NCI-H2081 (cell line): ENCODE measurements at places on chromosomes 2 and 18.

- DNase-seq, result no peak
These were observed 214.1 kb downstream of the TWIST2 start for GRCh38 chr2:239061824-239062570.

DNA sequence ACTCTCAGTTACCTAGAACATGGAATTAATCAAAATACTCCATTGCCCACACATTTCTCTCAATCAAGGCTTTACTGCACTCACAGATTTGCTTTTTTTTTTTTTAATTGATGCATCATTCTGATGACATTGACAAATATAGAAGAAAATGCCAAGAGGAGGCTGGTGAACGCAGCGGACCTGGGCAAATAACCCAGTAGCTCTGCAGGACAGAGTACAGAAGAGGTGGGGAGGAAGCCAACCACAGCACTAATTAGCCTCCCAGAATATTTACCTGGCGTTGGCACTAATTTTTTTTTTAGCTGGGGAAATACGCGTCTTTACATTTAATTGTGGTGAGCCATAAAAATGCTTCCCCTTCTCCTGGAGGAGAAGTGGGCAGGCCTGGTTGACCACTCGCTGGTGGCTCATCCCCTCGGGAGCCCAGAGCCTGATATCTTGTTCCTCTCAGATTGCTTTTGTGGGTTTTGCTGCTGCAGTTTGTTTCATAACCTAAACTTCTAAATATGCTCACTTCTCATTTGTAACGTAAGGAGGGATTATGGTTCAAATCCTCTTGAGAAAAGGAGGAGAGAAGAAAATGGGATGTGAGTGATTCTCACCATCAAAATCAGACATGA lies 165.8 kb upstream of the EPB41L3 start:
- DNase-seq, result no peak

- no peak for DNase-seq
These were observed 12.9 kb downstream of the NPAS2 start for GRCh38 chr2:100832885-100833284.

DNA sequence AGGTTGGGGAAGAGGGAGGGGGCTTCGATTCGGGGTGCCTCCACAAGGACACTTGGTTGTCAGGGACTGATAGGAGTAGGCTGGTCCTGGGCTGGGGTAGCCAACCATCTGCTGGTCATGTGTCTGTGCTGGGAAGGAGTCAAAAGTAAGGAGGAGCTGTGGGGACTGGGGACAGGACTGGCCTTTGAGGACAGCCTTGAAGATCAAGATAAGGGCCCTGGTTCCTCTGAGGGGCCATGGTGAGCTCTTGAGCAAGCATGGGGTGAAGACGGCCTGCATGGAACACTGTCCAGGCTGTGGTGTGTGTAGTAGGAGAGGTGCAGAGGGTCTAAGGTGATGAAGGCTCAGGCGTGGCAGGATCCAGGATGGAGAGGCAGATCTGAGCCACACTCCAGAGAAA lies 1.7 kb downstream of the CYP27A1 start:
- DNase-seq, result no peak

DNA sequence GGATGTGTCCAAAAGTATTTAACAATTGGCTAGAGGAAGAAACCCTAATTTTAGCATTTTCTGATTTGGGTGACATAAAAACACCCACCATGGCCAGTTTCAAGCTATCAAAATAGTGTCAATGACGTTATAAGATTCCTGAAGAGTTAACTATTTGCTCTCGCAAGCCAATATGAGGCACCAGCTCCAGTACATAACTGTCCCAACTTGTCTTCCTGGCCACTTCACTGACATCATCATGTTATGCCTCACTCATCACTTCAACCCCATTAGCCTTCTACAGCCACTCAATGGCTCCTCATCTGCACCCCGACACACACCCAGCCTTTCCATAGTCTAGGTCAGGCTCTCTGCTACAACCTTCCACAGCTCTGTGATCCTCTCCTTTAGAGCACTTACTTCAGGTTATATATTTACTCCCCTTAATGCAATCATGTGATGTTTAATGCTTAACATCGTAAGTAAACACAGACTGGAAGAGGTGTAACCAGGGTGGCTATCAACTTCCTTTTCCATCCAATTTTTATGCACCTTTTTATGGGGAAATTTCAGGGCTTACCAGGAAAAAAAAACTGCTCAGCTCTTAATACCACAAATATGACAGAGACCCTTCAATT lies 158.7 kb downstream of the VWC2L start:
- no peak for DNase-seq

GRCh38 chr2:27245626-27246025 lies 17.2 kb downstream of the SLC30A3 start:
- DNase-seq, result no peak

DNA sequence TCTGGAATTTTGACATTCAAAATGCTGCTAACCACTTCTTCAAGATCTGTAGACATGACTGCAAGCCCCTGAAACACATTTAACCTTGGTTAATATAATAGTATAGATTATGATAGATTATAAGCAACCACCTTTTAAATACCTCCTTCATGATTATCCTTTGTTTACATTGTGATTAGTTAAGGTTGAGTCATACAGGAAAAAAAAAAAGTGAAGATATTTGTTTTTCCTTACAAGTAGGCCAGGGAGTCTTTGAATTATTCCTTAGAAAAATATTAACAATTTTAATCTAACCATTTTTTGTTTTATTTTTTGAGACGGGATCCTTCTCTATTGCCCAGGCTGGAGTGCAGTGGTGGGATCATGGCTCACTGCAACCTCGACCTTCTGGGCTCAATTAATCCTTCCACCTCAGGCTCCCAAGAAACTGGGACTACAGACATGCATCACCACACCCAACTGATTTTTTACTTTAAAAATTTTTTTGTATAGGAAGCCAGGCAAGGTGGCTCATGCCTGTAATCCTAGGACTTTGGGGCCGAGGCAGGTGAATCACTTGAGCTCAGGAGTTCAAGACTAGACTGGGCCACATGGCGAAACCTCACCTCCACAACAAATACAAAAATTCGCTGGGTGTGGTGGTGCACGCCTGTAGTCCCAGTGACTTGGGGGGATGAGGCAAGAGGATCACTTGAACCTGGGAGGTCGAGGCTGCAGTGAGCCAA lies 99.4 kb downstream of the SLC39A10 start:
- no peak for DNase-seq

DNA sequence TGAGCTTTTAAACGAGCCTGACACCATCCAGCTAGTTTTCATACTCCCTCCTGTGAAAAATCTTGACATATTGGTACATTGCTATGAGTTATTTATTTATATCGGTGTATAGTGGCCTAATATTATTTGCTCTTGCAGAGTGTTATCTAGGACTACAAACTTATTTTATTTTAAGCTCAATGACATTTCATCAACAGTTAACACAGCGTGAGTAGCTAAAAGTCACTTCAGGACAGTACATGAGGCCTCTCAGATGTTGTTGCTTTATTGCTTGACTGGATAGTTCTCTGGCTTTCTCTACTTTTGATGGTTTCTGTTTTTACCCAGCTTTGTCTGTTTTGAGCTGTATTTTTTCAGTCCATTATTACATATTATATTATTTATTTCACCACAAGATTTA lies 172.9 kb upstream of the KLF7 start:
- no peak for DNase-seq

DNA sequence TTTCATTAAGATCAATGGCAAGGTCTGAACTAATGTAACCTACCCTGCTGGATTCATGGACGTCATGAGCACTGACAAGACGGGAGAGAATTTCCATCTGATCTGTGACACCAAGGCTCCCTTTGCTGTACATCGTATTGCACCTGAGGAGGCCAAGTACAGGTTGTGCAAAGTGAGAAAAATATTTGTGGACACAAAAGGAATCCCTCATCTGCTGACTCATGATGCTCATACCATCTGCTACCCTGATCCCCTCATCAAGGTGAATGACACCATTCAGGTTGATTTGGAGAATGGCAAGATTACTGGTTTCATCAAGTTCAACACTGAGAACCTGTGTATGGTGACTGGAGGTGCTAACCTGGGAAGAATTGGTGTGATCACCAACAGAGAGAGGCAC lies 82.3 kb upstream of the NDUFV2 start:
- no peak for DNase-seq

DNA sequence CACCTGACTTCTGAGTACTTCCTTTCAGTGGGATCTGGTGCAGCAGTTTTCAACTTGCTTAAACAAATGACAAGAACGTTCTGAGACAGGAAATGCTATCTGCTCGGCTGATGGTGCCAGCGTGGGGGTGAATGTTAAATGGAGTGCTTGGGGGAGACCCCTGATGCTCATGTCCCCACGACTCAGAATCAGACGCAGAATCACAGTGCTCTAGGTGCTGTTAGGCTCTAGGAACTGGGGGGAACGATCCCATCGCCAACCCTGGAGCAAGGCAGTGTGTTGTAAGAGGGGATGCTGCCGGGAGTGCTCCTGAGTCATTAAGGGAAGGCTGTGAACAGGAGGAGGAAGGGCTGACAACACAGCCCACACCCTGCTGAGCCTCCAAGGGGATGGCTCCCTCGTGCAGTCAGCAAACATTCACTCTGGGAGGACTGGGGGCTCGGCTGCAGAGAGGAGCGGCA lies 34.1 kb upstream of the KCNF1 start:
- no peak for DNase-seq

DNA sequence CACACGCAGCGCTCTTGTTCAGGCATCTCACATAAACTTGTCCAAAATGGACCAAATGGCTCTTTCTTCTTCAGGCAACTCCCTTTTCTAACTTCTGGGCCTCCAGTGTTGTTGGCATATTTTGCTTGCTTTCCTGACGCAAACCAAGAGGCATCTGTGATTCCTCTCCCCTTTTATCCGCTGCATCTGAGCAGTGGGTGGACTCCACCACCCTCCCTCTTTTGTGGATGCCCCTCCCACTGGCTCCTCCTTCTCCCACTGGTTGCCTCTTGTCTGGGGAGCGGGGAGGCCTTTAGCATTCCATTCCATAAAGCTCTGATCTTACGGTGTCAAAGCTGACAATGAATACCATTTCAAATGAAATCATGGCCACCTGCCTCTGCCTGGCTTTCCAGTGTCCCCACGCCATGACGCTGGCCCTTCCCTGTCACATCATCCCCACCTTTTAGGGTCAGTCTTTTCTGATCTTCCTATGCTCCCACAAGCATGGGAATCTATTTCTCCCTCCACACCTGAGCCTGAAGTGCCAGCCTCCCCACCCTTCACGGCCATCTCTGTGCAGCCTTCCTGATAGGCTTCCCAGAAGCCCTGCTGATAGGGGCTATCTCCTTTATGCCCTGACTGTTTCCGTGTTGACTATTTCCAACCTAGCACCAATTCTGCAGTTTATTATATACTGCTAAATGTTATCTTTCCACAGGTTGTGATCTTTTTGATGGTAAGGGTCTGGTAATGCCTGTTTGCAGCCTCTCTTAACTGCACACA lies 51.5 kb downstream of the RPL37A start:
- no peak for DNase-seq

DNA sequence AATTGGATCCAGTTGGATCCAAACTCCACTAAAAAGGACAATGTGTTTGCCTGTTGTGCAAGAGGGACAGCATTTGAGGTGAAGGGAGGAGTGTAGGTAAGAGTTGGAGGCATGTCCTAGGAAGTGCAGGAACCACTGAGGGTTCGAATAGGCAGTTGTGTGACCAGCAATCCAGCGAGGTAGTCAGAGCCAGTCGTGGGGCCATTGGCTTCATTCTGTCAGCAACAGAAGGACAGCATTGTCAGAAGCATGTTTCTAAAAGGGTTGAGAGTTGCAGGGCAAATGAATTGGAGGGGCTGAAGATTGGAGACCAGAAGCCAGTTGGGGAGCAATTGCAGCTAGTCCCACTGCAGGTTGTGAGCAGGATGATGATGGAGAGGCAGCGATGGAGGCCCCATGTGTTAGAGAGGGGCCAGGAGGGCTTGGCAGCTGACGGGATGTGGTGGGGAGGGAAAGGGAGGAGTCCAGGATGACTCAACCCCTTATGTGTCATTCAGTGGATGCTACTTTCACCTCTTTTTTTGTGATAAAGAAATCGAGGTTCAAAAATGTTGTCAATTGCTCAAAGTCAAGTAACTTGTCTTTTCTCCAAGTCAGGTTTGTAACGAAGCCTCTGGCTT lies 96.7 kb upstream of the SIX3 start:
- no peak for DNase-seq

DNA sequence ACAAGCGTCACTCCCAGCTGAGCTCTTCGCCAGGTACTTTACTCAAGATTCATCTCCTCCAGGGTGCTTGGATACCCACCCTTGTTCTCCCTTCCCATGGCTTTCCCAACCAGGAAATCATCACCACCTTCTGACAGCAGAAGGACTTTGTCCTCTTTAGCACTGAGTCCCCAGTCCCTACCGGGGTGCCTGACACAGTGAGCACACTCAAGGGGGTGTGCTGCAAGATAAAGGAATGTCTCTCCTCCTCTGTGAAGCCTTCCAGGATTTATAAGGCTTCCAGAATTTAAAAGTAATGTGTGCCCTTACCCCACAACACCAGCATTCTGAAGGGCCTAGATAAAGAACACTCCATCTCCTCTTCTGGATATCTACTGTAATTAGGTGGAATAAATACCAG lies 39.6 kb downstream of the ACVR1 start:
- DNase-seq, result no peak

- no peak for DNase-seq
These were observed 185.6 kb upstream of the COL3A1 start for GRCh38 chr2:188788621-188789020.

DNA sequence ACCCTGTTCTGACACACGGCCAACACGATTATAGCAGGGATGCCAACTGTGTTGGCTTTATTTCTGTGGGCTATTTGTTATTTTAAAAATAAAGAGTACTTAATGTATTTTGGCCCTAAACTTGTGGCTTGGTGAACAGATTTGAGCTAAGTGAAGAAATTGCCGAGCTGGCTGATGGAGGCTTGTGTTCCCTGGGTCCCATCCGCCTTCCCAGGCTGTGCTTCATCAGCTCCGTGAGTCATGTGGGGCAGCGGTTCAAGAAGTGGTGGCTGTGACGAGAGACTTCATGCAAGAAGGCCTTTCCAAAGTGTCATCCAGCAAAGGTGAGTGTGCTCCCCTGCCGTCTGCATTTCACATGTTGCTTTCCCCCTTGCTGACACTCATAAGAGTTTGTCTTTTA lies 73.6 kb upstream of the NCK2 start:
- no peak for DNase-seq

DNA sequence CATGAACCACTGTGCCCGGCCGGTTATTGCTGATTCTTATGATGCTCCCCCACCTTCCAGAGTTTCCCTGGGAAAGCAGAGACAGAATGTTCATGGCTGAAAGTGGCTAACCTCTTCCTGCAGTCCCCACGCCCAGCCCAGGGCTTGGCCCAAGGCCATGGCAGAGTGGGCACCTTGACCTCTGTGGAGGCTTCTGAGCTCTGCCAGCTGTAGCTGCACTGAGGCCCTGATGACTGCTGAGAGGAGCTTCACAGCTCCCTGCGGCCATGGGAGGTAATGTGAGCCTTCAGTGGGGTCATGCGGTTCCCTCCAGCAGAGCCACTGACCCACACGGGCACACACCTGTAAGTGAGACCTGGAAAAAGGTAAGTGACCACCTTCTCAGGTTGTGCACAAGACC lies 13.3 kb downstream of the EFHD1 start:
- no peak for DNase-seq

GRCh38 chr2:232959139-232959538 lies 53.9 kb downstream of the NGEF start:
- DNase-seq, result no peak
